Endodermal cell (in vitro differentiated cells): ENCODE measurements at places on chromosomes 3 and 15.

DNA sequence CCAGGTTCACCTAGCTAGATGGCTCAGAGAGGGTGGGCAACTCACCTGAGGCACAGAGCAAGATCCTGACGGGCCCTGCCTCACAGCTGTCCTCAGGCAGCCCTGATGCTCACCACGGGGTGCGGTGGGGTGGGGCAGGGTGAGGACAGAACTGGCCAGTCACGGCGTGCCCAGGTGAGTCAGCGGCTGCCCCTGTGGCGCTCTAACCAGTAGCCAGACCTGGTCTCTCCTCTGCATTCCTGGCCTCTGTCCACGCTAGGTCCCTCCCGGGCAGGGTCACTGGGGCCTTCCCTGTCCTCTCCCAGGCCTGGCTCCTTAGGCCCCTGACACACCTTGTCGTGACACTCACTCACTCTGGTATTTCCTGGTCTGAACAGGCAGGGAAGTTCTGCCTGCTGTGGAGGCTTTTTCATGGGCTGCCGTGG lies 901 bp downstream of the ALS2CL start:
- peaks cover 11% of the 10 kb centered on the region for H3K27me3 ChIP-seq
- peak overlapping the region; percentile 83 for H3K4me3 ChIP-seq
- H3K36me3 ChIP-seq = no peaks in the 10 kb centered on the region
- no peaks in the 10 kb centered on the region for H3K4me1 ChIP-seq

DNA sequence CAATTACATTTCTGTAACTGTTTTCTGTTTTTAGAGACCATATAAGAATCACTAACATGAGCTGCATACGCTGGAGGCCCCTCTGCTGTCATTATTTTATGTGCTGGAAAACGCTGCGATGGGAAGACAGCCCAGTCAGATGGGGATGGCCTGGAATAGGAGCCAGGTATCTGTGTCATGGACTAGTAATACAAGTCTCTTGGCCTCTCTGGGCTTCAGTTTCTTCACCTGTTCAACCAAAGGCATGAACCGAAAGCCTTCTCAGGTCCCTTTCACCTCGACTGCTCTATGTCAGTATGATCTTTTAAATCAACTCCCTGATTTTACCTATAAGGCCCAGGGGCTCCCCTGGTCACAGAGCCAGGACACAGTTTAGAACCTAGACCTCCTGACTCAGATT lies 14.6 kb upstream of the RFTN1 start:
- DNase-seq = no peak
- H3K36me3 ChIP-seq = no peaks in the 10 kb centered on the region
- H3K4me3 ChIP-seq = no peak overlapping the region
- no peaks in the 10 kb centered on the region for H3K27me3 ChIP-seq
- H3K27ac ChIP-seq = no peak overlapping the region

GRCh38 chr3:134308350-134308891 lies 57.8 kb upstream of the RYK start:
- H3K36me3 ChIP-seq = no peaks in the 10 kb centered on the region
- peak; percentile 97 for DNase-seq
- peaks cover 3% of the 10 kb centered on the region for H3K4me1 ChIP-seq
- peak overlapping the region; percentile 68 for H3K27ac ChIP-seq
- H3K4me3 ChIP-seq = no peak overlapping the region

DNA sequence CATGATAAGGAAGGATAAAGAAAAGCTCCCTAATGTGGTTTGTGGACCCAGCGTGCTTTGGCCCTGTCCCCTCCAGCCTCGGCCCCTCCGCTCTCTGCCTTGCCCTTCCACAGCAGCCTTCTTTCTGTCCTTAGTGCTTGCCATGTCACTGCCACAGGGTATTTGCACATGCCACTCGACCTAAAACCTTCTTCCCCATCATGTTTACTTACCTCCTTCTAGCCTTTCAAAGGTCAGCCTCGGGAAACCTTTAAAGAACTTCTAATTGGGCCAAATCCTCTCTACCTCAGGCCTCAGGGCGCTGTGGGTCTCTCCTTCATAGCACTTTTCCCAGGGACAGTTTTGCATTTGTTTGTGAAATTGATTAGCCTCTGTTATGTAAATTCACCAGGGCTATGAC lies 73.0 kb downstream of the SCN11A start:
- H3K4me1 ChIP-seq = no peaks in the 10 kb centered on the region
- no peaks in the 10 kb centered on the region for H3K36me3 ChIP-seq
- H3K27ac ChIP-seq = no peak overlapping the region
- no peak overlapping the region for H3K4me3 ChIP-seq

- H3K4me1 ChIP-seq = no peaks in the 10 kb centered on the region
- no peak overlapping the region for H3K4me3 ChIP-seq
- H3K27me3 ChIP-seq = peaks cover 12% of the 10 kb centered on the region
- no peak for DNase-seq
- H3K36me3 ChIP-seq = no peaks in the 10 kb centered on the region
- H3K27ac ChIP-seq = no peak overlapping the region
Measured at GRCh38 chr15:98529205-98530145, 118.9 kb upstream of the IGF1R start.

- H3K27me3 ChIP-seq = no peaks in the 10 kb centered on the region
- no peaks in the 10 kb centered on the region for H3K4me1 ChIP-seq
- no peak overlapping the region for H3K4me3 ChIP-seq
Measured at GRCh38 chr3:38151667-38152265, 13.3 kb downstream of the MYD88 start.

GRCh38 chr15:92840149-92840548 lies 60.0 kb upstream of the CHD2 start:
- H3K36me3 ChIP-seq = no peaks in the 10 kb centered on the region
- DNase-seq = no peak
- H3K27me3 ChIP-seq = no peaks in the 10 kb centered on the region
